CD4-positive, alpha-beta T cell treated with Interleukin-17A for 1 hour (primary cell): ENCODE measurements at places on chromosomes 2 and 18.
A peak's percentile ranks its signal among the peaks of the same experiment; 100 is the strongest.

GRCh38 chr2:149483004-149483605 is 104.5 kb downstream of the MMADHC start:
- DNase-seq: no peak

- DNase-seq: no peak
Measured at GRCh38 chr2:121212661-121213325, 72.2 kb downstream of the TFCP2L1 start.

- no peak for DNase-seq
Measured at GRCh38 chr2:167430447-167430846, 542.2 kb downstream of the XIRP2 start.

- DNase-seq: no peak
Measured at GRCh38 chr2:73776381-73776780, 3.5 kb downstream of the DUSP11 start.

DNA sequence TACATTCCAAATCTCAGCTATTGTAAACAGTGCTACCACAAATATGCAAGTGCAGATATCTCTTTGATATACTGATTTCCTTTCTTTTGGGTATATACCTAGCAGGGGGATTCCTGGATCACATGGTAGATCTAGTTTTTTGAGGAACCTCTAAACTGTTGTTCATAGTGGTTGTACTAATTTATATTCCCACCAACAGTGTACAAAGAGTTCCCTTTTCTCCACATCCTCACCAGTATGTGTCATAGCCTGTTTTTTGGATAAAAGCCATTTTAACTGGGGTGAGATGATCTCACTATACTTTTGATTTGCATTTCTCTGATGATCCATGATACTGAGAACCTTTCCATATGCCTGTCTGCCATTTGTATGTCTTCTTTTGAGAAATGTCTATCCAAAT is 6.3 kb upstream of the CCNT2 start:
- no peak for DNase-seq

DNA sequence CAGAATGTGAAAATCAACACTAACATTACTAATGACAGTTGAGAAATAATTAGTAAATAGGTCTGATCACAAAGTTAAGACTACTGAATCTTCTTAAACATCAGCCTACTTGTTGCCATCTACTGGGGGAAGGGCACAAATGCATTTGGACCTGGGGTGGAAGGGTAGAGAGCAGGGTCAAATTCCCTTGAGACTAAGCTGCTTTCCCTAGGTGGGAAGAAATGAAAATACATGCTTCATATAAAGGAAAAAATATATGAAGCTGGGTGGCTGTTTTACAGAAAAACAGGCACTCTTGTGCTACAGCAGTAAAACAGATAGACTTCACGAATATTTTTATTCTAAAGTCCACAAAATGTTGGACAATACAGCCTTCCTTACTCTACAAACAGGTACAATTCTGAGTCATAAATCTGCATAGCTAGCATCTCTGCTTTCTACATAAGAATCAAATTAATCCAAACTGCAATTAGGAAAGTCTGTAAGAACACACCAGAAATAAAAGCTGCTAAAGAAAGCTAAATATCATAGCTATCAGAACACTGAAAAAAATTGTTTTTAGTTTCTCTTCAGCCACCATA is 10.9 kb downstream of the TRIP12 start:
- DNase-seq: peak; percentile 49

GRCh38 chr2:111157798-111158197 is 37.1 kb downstream of the BCL2L11 start:
- no peak for DNase-seq

- DNase-seq: no peak
Measured at GRCh38 chr2:27174638-27175037, 25.8 kb downstream of the TCF23 start.

DNA sequence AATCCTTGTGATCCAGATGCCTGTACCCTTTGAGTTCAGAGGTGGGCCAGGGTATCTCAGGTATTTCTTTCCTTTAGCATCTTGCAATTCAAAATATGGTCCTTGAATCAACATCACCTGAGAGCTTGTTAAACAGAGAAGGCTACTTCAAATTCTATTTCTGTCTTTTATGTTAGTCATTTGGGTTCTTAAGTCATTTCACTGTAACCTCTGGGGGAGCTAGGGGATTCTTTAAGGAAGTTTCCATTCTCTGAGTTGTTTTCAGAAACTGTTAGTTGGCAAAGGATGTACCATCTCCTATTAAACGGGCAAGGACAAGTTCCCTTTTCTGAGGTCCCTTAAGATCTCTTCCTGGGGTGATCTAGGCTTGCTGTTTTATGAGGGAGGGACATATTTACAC is 16.6 kb downstream of the CFLAR start:
- peak; percentile 25 for DNase-seq

DNA sequence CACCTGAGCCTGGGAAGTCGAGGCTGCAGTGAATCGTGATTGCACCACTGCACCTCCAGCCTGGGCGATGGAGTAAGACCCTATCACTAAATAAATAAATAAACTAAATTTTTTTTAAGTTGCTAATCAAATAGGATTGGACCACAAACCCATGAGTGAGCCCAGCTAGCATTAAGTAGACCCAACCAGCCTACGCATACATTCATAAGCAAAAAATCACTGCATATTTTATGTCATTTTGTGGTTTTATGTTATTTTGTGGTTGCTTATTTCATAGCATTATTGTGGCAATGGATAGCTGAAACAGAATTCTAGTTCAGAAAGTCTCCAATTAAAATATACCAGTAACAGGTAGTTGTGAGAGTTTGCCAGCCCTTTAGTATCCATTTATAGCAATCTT is 29.1 kb upstream of the ZC3H15 start:
- DNase-seq: no peak

DNA sequence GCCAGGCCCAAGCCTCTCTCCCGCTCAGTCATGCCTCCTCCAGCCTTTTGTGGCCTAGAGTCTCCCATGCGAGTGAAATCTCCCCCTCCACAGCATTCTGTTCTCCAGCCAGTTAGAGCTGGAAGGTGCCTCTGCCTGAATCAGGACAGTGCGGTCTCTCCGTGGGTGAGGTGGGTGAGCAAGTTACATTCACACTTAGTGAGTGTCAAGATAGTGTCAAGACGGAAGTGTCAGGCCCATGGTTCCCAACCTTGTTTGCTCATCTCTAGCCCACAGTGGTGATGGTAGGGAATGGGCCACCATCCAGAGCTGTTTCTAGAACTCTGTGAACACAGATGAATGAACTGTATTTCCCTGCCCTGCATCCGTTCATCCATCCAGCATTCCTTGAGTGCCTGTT is 59.5 kb downstream of the LPIN1 start:
- no peak for DNase-seq

DNA sequence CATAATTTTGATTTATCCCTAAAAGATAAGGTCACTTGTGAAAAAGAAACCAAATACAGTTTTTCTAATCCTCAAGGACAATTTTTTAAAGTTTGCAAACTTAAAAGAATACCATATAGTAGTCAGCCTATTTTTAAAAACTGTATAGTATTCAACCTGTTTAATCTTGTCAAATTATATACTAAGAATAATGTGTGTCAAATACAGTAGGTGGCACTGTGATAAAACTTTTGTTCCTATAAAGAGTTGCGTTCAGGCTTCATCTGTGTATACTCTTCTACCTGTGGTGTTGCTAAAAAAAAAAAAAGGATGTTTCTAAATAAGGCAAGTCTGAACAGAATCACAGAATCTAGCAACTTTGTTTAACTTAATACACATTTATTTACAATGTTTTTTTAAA is 68.6 kb downstream of the CCDC138 start:
- DNase-seq: peak; percentile 39

DNA sequence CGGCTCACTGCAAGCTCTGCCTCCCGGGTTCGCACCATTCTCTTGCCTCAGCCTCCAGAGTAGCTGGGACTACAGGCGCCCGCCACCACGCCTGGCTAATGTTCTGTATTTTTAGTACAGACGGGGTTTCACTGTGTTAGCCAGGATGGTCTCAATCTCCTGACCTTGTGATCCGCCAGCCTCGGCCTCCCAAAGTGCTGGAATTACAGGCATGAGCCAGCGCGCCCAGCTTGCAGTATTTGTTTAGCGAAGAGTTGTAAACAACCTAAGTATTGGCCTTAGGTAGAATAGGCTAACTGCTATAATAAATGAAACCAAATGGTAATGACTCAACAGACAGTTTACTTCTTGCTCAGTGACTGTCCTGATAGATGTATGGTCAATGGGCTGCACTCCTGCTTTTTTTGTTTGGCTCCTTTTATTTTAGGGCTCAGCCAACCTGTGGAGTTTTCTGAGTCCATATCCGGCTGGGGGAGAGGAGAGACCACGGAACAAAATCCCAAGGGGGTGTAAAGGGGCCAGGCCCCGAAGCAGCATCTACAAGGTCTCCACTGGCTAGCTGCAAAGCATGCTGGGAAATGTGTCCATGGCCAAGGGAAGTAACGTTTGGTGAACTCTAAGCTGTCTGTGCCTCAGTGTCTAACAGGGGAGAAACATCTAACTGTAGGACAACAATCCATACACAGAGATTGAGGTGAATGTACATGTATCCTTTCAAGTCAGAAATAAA is 841.0 kb upstream of the ID2 start:
- DNase-seq: no peak

- DNase-seq: no peak
Measured at GRCh38 chr2:112813280-112813966, 23.2 kb downstream of the IL1B start.
